ENCODE measurements at places on chromosomes 11 and 22.
A peak's percentile ranks its signal among the peaks of the same experiment; 100 is the strongest.

GRCh38 chr11:79363256-79363655 lies 77.6 kb downstream of the TENM4 start:
- DNase-seq = no peak

- DNase-seq = no peak
These were observed 792.5 kb upstream of the LRRC4C start for GRCh38 chr11:42251984-42252383.

GRCh38 chr11:67264877-67265632 lies 1.2 kb upstream of the GRK2 start:
- DNase-seq = no peak

DNA sequence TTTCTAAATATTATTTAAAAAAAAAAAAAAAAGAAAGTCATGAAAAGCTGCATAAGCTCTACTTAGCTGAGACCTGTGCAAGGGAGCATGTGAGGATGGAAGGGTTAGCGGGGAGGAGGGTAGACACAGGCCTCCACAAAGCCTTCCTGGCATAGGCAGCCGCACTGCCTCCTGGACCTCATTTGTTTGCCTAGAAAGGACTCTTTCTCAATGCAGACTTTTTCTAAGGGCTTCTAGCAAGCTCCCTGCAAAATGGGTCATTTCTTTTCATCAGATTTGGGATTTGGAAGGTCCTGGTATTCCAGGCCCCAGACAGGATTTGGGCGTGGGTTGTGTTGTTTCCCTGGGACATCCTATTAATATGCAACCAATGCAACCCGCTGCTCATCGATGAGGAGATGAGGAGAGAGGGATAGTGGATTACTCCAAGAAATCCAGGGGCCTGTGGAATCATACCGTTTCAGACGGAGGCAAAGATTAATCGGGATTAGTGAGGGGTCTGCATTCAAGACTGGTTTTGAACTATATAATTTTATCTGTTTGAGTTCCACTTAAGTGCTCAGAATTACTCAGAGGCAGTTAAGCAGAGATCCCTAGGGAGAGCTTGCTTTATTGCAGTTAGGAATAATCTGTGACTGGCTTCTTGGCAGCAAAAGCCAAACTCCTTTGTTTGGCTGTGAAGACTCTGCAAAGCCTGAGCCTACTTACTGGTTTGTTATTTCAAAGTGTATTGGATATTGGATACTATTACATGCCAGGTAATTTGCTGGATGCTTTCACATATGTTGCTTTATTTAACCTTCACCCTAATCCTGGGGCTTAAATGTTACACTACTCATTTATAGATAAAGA lies 106.9 kb upstream of the NAV2 start:
- DNase-seq = no peak

DNA sequence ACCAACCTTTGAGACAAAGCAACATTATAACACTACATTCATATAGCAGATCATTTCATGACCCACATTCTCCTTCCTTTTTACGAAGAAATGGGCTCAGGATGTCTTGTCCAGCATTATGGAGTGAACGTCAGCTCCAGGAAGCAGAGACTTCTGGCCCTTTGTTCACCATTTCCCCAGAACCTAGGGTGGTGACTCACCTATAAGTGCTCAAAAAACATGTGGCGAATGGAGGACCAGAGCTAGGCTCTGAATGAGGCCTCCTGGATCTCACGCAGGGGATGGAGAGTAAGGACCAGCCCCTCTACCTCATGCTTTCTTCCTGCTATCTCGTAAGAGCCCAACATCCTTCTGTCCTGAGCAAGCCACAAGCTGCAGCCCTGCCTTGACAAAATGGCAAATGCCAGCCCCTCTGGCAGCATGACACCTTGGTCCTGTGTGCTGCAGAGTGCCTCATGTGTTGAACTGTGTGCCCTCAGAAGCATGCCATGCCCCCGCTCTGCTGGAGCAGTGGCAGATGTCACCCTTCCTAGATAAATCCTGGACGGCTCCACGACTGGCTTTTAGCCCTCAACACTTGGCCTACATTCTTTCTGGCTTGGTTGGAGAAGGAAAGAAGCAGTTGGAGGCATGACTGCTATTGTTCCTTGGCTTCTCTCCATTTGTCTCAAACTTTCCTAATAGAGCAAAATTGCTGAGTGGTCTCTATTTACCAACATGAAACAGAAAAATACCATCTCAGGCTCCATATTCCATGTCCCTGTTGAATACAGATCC lies 6.5 kb upstream of the ST3GAL4 start:
- no peak for DNase-seq

DNA sequence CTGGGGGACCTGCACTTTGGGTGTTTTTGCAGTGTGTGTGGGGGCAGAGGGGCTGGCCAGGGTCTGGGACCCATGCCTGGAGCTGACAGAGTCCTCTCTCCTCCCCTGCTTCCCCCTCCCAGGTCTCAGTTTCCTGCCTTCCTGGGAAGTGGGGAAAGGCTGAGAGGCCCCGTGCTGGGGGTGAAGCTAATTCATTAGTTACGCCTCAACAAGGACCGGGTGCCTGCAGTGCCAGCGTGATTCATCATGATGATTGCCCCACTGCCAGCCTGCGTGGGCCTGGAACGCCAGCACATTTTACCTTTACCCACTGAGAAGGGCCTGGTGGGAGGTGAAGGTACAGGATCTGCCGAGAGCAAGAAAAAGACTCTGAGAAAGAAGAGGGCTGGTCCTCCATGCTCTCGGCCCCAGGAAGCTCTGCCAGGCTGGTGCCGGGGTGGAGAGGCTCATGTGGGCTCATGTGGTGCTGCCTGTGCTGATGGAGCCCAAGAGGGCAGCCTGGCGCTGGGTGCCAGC lies 2.9 kb upstream of the LRRC10B start:
- DNase-seq = no peak

DNA sequence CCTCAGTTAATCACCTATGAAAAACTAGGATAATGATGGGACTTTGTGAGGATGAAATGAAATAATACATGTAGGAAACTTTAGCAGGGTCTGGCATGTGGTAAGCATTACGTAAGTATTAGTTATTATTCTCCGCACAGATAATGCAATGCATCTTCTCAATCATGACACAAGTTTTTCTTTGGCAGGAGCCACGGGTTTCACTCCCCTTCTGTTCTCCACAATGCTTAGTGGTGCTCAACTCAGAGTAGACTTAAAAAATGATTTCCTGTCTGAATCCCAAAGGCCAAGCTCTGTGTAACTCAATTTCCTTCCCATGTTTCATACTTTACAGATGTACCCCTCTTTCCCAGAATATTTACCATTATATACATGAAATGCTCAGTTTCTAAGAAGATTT lies 82.9 kb downstream of the CCDC34 start:
- DNase-seq = no peak

DNA sequence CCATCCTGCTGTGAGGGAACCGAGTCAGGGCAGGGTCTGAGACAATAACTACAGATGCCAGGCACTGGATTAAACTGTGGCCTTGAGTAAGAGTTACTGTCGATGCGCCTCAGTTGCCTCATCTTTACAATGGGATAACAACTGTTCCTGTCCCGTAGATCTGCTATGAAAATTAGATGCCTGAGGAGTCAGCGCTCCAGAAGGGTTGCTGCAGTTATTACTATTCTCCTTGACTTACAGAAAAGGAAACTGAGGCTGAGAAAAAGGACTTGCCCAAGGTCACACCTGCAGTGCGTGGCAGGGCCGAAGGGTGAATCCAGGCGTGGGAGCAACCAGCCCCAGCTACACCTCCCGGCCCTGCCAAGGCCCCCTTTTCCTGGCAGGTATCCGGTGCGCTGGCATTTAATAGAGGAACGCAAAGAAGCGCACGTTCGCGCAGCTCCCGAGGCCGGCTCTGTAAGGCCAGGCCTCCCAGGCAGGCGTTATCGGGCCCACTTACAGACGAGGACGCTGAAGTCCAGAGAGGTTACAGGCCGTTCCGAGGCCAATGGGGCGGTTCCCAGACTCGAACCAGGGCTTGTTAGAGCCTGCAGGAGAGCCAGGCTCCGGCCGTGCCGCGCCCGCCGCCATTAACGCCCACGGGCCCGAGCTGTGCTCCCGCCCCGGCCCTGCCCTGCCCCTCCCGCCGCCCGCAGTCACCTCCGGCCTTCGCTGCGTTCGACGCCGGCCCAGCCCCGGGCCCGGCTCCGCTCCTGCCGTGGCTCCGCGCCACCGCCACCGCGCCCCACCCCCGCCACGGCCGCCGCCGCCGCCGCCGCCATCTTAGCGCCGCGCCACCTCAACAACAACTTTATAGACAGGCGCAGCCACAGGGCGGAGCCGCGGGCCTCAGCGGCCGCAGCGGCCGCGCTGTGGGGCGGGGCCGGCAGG lies at the start of gene C11orf68:
C11orf68 (minus strand) TSS at position 852 of the 930 bp plus-strand sequence; CDS start at position 821, 31 bp downstream.
- peak; percentile 32 for DNase-seq

DNA sequence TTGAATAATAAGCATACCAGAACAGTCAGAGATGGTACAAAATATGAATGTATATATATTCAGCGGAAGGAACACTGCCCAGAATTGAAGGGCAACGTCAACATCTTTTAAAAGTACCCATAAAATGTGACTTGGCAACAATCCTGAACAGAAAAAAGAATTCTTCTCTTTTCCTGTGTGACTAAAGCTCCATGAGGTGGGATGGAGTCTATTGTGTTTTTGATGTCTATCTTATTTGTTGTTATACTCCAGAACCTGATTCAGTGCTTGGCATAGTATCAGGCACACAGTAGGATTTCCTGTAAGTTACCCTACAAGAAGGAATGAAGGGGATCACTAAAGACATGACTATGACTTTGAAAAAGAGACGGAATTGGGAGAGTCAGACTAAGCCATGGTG lies 10.3 kb downstream of the LDLRAD3 start:
- no peak for DNase-seq

DNA sequence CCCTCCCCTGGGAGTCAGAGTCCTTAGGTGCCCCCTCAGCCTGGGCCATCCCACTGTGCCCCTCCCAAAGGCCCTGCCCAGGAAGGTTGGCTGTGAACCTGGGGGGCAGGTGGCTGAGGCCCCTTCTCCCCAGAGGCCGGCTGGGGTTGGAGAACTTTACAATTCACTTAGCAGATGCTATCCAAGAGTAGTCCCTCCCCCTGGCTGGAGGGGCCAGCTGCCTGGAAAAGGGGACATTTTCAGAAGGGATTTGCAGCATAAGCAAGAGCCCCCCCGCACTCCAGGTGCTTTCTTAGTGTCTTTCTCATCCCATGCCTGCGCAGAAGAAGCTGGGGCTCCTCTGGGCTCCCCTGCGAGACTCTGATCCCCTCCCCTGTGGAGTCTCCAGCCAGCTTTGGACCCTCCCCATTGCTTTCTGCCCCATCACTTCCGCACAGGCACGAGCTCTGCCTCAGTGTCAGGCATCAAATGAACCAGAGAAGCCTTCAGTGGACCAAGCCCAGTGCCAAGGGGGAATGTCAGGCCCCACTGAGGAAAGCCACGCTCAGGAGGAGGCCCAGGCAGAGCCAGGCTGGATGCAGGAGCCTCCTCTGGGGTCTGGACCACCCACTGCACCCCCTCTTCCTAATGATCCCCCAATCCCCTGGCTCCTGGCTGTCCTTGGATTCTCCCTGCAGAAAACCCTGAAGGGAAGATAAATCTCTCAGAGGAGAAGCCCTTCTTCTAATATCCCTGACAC lies 3.7 kb downstream of the SSTR3 start:
- DNase-seq = no peak

DNA sequence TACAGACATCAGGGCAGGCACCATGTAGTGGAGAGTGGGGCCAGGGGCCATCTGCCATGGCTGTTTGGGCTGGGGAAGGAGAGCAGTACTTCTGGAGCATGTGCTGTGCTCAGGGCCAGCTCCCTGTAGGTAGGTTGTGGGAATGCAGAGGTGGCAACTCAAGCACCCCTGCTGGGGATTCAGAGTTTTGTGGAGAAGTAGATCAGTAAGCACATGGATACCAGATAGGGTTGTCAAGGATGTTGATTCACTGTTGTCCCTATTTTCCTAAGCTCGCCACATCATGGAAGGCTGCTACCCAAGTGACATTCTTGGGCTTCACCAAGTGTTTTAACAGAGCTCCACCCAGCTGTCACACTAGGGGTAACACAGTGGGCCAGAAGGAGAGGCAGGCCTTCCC lies 67.2 kb downstream of the BMAL1 start:
- no peak for DNase-seq

DNA sequence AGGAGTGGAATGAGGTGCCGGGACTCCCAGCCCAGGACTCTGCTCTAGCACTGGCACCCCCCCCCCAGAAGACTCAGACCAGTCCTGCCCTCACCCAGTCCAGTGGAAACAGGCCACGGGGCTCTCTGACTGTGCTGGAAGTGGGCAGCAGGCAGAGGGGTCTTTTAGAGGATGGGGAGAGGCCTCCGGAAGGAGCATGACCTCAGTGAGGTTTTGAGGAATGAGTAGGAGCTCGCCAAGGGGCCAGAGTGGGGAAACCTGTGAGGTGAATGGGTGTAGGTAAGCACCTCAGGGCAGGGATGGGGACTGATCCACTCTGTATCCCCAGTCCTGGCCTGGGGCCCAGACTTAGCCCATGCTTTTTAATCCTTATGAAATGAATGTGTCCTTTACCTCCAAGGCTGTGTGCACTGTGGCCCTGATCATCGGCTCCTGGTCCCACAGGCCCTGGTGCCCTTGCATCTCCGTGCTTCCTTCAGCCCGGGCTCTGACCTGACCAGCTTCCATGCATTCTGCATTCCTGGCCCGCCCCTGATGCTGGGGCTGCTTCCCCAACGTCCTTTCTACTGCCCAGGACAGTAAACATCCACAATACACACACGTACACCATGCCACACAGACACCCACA lies 24.4 kb upstream of the RFPL3 start:
- DNase-seq = no peak

GRCh38 chr11:129119036-129119435 lies 73.1 kb downstream of the ARHGAP32 start:
- no peak for DNase-seq
